ENCODE measurements at places on chromosomes 3 and 15.

- no peak for DNase-seq
Measured at GRCh38 chr15:93052090-93052879, 36.7 kb downstream of the RGMA start.

DNA sequence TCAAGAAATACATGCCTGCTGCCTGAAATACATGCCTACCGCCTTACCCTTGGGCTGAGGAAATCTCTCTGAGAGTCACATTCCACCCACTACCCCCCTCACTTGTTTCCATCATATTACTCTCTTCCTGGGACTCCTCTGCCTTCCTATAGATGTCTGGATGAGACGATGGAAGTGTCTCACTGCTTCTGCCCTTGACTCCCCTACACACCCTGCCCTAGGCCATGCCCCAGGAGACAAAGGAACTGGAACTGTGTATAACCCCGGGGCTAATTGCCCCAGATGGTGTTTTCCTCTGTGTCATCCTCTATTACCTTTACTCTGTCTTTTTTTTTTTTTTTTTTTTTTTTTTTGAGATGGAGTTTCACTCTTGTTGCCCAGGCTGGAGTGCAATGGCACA, 102.0 kb downstream of the GTPBP8 start:
- DNase-seq, result no peak

DNA sequence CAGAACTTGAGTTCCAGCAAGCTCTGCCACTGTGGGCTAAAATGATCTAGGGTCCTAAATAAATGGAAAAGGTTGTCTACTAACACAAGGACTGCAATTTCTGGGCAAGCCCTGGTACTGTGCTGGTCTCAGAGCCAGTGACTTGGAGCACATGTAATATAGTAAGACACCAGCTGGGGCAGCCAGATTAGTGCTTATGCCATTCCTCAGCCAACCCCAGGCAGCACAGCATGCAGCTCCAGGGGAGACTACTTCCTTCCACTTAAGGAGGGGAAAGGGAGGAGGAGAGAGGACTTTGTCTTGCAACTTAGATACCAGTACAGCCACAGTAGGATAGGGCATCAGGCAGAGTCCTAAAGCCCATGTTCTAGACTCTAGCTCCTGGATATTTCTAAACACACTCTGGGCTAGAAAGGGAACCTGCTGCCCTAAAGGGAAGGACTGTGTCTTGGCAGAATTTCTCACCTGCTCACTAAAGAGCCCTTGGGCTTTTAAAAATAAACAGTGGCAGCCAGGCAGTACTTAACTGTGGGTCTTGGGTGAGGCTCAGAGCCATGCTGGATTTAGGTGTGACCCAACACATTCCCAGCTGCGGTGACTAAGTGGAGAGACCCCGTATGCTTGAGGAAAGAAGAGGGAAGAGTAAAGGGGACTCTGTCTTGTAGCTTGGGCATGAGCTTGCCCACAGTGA, 223.7 kb upstream of the BCHE start:
- DNase-seq, result no peak

GRCh38 chr15:92053753-92054316, 200.3 kb downstream of the SLCO3A1 start:
- no peak for DNase-seq

- no peak for DNase-seq
Measured at GRCh38 chr3:167095976-167096375, 284.1 kb downstream of the ZBBX start.

Measured in hematopoietic multipotent progenitor cell treated with erythropoietin and hydrocortisone succinate and interleukin-3 and kit ligand, for 6 days (in vitro differentiated cells).